ENCODE measurements at places on chromosomes 16 and 17.
A peak's percentile ranks its signal among the peaks of the same experiment; 100 is the strongest.

DNA sequence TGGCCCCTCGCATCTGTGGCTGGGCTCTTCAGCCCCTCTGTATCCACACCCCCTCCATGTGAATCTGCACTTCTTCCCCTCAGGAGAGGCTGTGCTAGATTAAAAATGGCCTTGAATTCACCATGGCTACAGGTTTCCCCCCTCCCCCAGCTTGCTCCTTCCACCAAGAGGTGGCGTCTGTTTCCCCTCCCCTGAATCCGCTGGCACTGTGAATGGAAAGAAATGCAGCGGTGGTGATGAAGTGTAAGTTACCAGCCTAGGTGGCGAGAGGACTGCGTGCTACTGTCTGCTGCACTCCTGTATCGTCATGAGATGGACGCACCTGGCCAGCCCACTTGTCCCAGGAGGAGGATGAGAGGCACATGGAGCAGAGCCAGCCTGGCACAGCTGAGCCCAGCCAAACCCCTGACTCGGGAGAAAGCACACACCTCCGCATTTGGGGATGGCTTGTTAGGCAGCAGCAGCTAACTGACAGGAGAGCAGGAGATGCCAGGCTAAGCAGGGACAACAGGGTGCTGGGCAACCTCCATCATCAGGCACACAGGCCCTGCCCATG is 26.2 kb downstream of the TNFRSF13B start:
- H3K4me3 ChIP-seq: no peak overlapping the region
- DNase-seq: no peak
- H3K4me1 ChIP-seq: no peaks in the 10 kb centered on the region
- H3K27ac ChIP-seq: no peak overlapping the region

- H3K36me3 ChIP-seq: no peaks in the 10 kb centered on the region
- no peak overlapping the region for H3K27ac ChIP-seq
- no peaks in the 10 kb centered on the region for H3K27me3 ChIP-seq
- peaks cover 7% of the 10 kb centered on the region for H3K4me1 ChIP-seq
- H3K4me3 ChIP-seq: no peak overlapping the region
- DNase-seq: no peak
Observed at GRCh38 chr17:50511058-50511457, 2.8 kb downstream of the MYCBPAP start.

- peaks cover 56% of the 10 kb centered on the region for H3K4me1 ChIP-seq
- no peaks in the 10 kb centered on the region for H3K36me3 ChIP-seq
- DNase-seq: peak; percentile 41
- no peaks in the 10 kb centered on the region for H3K27me3 ChIP-seq
Observed at GRCh38 chr16:31453255-31454204, 5.8 kb upstream of the ARMC5 start.

GRCh38 chr16:54277845-54278703 is 8.5 kb downstream of the IRX3 start:
- no peak for DNase-seq
- H3K27ac ChIP-seq: no peak overlapping the region
- H3K27me3 ChIP-seq: peaks cover 6% of the 10 kb centered on the region
- H3K36me3 ChIP-seq: no peaks in the 10 kb centered on the region
- no peak overlapping the region for H3K4me3 ChIP-seq
- H3K4me1 ChIP-seq: peaks cover 4% of the 10 kb centered on the region

- H3K4me3 ChIP-seq: peak overlapping the region; percentile 89
- H3K27me3 ChIP-seq: no peaks in the 10 kb centered on the region
- no peak for DNase-seq
- H3K36me3 ChIP-seq: peaks cover 19% of the 10 kb centered on the region
- peaks cover 10% of the 10 kb centered on the region for H3K4me1 ChIP-seq
Observed at GRCh38 chr16:69133373-69133954, 1.0 kb downstream of the UTP4 start.
